Activated CD4-positive, alpha-beta T cell treated with anti-CD3 and anti-CD28 coated beads, Interleukin-2, amount 50 U/mL, for 24 hours (primary cell): ENCODE measurements at places on chromosomes 2 and 18.

DNA sequence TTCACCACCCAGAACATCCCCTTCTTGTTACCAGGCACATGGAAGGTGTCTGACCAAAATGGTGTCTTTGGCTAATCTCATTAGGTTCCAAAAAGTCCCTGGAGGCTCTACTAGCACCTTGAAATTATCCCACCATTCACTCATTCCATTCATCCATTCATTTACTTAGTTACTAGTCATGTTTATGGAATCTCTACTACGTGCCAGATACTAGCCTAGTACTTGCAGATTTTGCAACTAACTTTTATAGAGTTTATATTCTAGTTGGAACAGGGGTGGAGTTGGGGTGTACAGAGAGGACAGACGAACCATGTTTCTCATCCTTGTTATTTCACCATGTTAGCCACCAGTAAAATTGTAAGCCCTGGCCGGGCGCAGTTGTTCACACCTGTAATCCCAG is 4.0 kb upstream of the NOP58 start:
- DNase-seq, result no peak

DNA sequence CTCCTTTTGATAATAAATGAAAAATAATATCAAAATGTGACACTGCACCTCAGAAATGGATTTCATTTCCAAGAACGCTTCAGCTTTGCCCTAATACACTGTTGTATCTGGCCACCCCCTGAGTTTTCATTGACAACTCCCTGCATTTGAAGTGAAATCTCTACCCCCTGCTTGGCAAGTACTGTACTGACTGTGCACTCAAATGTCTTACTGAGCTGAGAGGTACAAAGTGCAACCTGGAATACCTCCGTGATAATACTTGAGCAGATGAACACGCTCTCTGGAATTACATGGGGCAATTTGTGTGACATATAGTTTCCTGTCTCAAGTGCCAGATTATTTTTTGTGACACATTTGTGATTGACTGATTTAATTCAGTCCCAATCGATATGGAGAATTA is 231.1 kb downstream of the LRP1B start:
- no peak for DNase-seq

DNA sequence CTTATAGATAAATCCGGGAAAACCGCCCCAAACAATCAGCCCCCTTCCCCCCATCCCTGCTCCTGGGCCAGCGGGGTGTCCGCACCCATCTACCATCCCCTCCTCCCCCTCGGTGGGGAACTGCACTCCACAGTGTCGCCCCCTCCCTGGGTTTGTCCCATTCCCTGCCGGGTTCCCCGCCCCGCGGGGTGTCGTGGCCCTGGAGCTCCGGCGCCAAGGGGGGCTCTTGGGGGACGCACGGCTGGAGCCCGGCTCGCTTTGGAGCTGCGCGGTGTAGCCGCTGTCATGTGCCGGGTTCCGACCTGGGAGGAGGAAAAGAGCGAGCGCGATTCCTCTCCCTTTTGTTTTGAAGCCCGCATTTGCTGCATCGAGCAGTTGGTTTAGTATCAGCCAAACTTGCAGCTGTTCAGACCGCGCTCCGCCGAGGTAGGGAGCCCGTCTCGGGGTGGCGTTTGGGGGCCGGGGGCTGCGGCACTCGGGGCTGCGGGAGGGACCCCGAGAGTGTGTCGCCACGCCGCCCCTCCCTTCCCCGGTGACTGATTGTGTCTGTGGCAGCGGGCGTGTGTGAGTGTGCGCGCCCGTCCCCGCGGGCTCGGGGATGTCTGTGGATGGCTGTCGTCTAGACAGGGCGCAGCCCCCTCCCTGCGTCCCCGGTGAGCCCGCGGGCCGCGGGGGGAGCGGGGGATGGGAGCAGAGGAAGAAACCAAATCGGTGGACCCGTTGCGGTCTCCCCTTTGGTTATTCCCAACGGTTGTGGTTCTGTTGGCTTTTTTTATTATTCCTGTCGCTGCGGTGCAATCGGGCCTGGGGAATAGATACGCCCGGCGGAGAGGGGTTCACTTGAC is 797 bp downstream of the CTIF start:
- DNase-seq, result no peak

DNA sequence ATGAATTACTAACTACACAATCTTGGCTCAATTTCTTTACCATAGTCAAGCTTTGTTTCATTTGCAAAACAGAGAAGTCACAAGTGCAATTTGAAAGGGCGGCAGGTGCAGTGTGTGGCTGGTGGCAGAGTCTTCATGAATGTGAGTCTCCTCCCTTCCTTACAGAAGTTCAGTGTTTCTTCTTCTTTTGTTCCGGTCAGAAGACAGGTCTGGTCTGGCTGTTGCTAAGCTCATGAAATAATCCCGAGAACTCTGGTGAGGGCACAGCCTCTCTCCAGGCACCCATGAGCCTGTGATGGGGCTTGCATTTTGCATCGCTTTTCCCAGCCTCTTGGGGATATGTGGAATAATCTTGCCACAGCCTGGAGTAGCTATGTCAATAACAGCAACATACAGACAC is 824.8 kb upstream of the SALL3 start:
- DNase-seq, result no peak

- DNase-seq, result no peak
These were observed 84.6 kb downstream of the PLCL1 start for GRCh38 chr2:197889041-197889440.

DNA sequence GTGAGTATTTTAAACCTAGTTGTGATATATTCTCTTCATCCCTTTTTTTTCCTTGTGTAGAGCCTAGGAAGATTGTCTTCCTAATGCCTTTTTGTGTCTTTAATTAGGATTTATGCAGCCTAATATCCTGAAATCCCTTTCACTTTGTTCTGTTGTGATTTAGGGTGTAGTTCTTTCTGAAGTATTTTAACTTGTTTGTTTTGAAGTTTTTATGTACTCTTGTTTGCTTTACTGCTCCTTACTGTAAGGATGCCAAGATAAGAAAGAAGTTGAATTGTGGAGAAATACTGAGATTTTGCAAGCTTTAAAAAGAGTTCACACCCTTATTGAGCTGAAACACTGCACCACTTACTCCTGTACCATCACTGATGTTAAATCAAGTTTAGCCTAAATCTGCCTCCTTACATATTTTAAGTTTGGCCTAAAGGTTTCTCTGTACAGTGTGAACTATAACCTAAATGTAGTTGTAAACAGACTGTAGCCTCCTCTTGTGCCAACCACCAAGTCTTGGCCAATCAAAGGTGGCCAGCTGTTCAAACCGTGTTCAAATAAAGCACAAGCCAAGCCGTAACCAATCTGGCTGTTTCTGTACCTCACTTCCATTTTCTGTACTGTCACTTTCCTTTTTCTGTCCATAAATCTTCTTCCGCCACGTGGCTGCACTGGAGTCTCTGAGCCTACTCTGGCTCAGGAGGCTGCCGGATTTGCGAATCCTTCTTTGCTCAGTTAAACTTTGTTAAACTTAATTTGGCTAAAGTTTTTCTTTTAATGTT is 17.7 kb upstream of the ACOXL start:
- no peak for DNase-seq

GRCh38 chr2:130852521-130853115 is 15.9 kb downstream of the ARHGEF4 start:
- DNase-seq, result no peak

DNA sequence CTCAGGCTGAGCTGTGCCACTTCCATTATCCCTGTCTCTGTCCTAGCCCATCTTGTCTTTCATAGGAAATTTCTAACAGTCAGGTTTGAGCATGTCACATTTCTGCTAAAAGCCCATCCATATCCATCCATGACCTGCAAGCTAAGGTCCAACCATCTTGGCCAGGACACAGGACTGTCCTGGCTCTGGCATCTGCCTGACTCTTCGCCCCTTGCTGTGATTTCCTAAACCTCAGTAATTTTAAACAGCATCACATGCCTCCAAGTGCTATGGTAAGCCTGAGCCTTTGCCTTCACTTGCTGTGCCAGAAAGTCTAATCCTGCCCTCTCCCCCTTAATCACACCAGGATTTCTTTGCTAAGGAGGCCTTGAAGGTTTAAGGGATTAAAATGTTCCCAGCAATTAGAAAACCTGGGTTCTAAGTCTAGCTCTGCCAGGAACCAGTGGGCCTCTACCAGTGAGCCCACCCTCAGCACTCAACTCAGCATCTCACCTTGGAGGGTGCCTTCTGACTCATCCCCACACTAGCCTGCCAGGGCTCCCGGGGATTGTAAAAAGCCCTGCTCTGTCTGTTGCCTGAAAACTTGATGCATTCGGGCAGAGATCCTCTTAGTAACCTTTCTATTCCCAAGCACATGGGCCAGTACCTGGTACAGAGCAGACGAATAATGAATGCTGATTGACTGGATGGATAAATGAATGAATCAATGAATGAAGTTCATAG is 411.0 kb downstream of the LRATD1 start:
- DNase-seq, result no peak

GRCh38 chr18:13147130-13147529 is 71.4 kb upstream of the LDLRAD4 start:
- DNase-seq, result no peak

GRCh38 chr2:159677654-159678053 is 34.7 kb upstream of the MARCHF7 start:
- DNase-seq, result no peak

- no peak for DNase-seq
These were observed 2.6 kb upstream of the HOXD11 start for GRCh38 chr2:176104316-176105077.

DNA sequence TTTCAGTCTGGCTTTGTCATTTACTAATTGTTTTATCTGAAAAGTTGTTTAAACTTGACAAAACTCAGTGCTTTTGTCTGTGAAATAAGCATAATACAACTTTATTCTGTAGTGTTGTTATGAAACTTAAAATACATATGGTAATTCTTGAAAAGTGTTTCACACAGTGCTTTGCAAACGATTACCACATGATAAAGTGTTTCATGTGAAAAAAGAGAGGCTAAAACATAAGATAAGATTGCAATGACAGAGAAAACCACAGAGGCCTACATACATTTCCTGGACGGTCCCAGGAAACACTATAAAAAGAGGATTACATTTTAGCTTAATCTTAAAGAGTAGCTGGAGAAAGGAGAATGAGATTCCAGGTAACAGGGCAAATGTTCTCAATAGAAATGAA is 1934.6 kb upstream of the LRRTM1 start:
- DNase-seq, result no peak

GRCh38 chr2:819121-819520 is 131.5 kb upstream of the SNTG2 start:
- DNase-seq, result no peak

DNA sequence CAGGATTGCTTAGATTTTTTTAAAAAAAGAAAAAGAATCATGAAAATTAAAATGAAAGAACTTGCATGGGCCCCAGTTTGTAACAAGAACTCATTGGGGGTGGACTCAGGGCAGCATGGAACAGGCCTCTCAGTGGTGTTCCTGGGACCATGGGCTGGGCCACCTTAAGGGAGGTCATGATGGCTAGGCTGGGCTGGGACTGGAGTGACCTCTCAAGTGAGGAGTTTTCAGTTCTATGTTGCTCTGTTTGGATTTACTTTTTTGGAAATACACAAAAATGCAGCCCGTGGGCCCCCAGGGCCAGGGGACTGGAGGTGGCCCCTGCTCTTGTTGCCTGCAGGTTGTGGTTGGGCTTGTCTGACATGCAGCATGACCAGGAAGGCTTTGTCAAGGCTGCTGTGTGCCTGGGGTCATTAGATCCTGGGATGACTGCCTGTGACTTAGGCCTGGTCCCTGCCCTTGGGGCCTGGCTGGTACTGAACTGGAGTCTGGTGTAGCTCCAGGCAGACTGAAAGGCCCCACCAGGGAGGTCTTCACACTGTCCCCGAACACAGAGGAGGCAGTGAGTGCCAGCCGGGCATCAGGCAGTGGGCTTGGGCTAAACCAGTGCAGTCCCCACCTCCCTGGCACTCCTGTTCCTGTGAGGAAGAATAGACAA is 115.6 kb downstream of the GLI2 start:
- DNase-seq, result no peak

DNA sequence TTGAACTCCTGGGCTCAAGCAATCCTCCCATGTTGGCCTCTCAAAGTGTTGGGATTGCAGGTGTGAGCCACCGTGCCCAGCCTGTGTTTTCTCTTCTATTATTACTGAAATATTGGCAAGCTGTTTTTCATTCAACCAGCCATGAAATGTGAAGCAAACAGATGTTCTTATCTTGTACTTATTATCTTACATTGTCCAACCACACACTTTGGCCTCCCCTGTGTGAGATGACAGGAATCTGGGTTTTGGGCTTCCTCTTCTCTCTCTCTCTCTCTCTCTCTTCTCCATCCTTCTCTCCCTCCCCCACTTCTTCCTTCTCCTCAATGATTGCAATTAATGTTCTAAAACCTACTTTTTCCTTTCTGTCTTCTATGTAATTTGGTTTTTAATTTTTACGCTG is 33.1 kb downstream of the RAMP1 start:
- no peak for DNase-seq

DNA sequence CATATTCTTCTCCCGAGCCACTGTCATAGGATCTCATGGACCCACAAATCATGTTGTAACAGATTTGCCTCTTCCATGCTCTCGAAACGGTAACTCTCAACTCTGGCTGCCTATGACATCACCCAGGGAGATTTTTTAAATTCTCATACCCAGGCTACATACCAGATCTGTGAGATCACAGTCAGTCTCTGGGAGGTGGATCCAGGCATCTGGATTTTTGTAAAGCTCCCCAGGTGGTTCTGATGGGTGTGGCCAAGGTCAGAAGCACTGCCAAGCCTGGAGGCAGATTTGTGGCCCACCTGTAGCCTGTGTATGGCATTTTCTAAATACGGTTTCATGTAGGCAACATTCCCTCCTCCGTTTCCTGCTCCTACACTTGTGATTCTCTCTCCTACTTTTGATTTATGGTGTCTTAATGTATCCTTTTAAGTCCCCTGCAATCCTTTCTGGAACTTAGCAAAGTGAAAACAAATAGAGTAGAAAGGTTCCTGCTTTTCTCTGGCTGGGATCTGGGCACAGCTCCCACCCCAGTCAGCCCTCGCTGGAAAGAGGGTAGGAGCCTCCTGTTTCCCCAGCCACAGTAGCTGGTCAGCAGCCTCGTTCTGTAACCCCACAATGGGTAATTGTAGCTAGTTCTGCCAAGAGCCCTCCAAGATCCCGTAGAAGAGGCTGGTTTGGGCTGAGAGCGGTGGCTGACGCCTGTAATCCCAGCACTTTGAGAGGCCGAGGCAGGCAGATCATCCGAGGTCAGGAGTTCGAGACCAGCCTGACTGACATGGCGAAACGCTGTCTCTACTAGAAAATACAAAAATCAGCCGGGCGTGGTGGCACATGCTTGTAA is 96.2 kb downstream of the KLHL29 start:
- no peak for DNase-seq

GRCh38 chr2:206158563-206159345 is 490 bp downstream of the NDUFS1 start:
- no peak for DNase-seq

DNA sequence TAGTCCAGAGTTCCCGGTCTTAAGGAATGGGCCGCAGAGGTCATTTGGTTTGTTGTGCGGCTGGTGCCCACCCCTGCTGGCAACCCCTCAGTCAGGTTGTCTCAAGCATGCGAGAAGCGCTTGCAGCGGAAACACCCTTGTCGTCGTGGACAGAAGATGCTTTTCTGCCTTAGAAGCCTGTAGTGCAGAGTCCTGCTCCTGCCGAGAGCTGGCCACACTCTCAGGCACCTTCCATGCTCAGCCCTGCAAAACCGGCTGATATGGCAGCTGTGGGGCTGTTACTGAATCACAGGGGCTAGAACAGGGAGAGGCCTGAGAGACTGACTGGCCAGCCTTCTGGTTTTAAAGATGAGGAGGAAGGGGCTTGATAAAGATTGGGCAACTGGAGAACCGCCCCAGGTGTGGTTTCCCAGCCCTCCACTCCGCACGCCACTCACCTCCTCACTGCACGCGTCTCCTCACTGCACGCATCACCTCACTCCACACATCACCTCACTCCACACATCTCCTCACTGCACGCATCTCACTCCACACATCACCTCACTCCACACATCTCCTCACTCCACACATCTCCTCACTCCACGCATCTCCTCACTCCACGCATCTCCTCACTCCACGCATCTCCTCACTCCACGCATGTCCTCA is 103.6 kb downstream of the USP40 start:
- no peak for DNase-seq
